ENCODE measurements at places on chromosomes 3 and 15.

DNA sequence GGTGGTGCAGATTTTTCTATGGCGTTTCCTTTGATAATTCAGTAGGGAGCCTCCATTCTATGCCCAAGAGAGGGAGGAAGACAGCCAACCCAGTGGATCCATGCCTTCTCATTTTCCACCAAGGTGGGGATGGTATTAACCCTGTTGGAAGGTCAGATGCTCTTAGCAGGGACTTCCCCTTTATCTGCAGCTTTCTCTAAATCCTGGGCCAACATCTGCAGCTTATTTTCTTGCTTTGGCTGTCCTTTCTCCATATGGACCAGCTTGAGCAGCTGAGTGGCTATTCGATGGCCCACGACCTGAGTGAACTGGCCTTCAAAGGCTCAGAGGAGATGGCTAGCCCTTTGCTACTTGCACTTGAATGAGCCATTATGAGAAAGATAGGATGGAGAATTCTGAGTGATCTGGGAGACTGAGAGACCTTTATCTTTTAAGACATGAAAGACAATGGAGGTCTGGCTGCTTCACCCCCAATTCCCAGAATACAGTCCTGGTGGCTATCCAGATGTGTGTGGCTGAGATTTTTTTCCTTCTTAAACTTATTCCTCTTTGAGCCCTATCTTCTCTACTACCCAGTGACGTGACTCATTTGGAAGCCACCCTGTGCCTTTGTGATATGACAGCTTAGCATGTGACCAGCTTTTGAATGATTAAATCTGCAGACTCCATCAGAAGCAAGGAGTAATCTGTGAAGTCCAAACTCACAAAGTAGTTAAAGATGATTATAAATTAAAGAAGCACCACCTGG lies 39.6 kb upstream of the TRAK1 start:
- DNase-seq, result no peak

GRCh38 chr3:156509189-156510174 lies 45.4 kb downstream of the SSR3 start:
- DNase-seq, result peak; percentile 81

DNA sequence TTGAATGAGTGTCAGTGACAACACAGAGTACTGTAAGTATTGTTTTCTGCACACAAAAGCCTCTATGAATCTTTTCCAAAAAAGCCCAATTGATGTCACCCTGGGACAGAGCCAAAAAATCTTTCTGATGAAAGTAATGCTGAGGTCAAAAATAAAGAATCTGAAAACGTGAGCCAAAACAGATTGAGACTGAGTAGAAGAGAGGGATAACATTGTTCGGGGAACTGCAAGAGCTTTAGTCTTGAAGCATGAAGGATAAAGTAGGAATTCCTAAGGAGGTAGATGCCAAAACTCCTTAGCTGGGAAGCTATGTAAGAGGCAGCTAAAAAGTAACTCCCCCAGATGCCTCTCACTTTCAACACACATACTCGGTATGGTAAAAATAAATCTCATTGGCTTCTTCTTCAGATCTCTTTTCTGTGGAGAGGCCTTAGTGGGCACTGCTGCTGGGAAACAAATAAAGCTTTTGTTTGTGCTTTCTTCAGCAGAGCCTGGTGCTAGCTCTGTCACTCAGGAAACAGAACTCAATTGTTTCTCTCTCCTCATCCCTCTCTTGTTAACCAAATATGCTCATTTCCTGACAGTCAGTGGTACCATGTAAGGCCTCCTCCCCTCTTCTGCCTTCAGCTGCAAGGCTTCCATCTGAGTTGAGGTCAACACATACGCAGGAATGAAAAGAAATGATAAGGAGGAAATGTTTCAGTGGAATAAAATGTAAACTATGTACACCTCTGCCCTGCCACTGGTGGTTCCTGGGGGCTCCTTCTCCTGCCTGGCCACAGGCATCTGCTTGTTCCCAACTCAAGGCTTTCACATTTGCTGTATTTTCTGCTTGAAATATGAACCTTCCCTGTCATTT lies 58.1 kb downstream of the CD200 start:
- peak; percentile 98 for DNase-seq

GRCh38 chr3:51354731-51355615 lies 30.1 kb upstream of the MANF start:
- no peak for DNase-seq

DNA sequence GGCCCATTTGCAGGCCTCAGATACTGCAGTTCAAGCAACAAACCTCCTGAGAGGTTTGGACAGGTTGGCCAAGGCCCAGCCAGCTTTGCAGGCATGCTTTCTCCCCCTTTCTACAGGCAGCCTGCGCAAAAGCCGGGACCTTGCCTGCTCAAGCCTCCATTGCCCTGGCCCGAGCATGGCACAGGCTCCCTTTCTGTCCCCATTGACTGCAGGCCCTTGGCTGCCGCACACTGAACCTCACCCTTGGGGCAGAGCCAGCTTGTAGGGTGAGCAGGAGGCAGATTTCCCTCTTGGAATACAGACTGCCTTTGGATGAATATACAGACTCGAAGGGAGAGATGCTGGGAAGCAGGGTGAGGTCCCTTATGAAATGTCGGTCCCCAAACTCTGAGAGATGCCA lies 461.7 kb upstream of the PROK2 start:
- DNase-seq, result peak; percentile 91

DNA sequence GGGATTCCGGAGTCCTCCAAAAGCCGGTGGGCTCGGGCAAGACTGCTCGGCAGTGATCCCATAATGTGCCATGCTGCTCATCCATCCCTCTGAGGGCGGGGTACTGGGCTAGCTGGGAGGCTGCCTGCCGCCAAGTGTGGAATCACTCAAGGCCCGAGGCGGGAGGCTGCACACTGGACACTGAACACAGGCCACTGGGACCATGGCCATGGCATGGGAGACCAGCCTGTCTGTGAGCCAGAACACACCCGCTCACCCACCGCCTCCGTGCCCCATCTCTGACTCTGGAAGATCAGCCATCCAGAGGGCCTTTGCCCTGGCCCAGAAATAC lies 1.4 kb downstream of the C3orf22 start:
- no peak for DNase-seq

DNA sequence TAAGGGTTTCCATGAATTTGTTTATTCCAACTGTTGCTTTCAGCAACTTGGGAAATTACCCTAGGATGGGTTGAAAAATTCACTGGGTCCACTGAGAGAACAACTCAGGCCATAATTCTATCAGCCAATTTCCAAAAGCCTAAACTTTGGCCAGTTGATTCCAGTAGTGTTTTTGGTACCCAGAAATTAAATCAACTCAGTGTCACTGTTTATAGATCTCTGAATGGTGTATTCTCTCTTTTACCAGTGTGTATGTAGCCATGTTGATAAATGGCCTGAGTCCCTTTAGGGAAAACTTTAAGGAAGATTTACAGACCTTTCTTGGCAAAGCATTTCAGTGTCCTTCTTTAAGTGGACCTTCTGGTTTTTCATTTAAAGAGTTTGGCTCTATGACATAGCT lies 636.4 kb downstream of the OTOL1 start:
- DNase-seq, result no peak
